ENCODE measurements at places on chromosomes 5 and 9.
A peak's percentile ranks its signal among the peaks of the same experiment; 100 is the strongest.

DNA sequence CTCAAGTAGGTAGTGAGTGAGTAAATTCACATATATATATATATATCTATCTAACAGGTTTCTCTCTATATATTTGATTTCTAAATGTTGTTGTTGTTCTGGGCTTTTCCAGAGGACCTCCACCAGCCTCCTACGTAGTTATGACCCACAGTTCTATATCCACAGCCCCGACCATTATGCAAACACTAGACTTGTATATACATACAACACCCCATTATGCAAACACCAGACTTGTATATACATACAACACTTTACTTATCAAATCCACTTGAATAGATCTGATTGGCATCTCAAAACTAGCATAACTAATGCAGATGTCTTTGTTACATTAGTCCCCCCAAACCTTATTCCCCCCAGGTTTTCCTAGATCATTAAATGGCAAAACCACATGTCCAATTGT is 108.7 kb downstream of the JAKMIP2 start:
- no peak for DNase-seq

GRCh38 chr9:123816817-123817472 is 113.0 kb downstream of the DENND1A start:
- peak; percentile 13 for DNase-seq

DNA sequence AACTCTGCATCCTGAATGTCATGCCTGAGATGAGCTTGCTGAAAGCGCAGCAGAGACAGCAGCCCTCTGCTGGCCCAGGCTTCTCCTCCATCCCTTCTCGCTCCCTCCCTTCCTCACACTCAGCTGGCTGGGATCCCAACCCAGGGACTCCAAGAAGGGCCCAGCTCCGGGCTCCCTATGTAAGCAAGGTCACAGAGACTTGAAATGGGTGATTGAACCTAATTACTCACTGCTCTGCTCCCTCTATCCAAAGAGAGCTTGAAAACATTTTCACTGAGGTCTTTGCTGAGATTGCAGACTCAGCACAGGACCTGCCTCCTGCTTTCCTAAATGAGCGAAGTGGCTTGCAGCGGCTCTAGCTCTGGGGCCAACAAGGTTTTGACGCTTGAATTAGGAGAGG is 42.8 kb downstream of the RAPGEF1 start:
- DNase-seq = no peak

GRCh38 chr9:33813712-33814641 is 3.0 kb upstream of the UBE2R2 start:
- peak; percentile 85 for DNase-seq

DNA sequence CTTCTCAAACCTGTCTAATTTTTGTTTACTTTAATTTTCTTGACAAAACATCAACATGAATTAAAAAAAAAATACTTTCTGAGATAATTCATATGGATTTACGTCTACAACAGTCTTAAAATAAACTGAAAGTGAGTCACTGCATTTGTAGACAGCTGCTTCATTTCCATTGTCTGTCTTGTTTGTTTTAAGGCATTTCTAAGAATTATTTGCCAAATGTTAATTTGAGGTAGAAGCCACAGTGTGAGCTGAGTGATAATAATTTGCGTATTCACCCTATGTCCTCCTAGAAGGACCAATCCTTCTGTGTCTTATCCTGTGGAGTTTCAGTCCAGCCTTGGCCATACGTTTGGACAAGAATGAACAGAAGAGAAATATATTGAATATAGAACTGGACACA is 174.5 kb downstream of the CFAP90 start:
- DNase-seq = no peak

DNA sequence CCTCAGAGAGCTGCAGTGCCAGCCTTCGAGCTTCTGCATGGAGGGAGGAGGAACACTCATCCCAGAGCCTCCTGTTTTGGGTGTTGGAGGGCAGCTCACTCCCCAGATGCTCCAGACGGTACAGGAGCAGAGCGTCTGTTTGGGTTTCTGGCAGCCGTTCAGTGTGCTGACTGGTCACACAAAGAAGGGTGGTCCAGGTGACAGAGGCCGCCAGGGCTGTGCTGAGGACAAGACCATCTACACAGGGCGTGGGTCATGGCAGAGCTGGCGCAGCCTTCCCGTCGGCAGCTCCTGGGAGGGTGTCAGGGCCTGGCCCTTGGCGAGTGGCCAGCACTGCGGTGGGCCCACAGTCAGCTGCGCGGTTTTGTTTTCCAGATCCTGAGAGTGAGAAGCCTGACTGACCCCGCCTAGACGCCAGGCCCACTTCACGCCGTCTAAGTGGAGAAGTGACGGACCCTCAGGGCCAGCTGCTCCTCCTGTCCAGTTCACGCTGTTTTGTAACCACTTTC is 131.4 kb upstream of the FAM120A start:
- DNase-seq = no peak

DNA sequence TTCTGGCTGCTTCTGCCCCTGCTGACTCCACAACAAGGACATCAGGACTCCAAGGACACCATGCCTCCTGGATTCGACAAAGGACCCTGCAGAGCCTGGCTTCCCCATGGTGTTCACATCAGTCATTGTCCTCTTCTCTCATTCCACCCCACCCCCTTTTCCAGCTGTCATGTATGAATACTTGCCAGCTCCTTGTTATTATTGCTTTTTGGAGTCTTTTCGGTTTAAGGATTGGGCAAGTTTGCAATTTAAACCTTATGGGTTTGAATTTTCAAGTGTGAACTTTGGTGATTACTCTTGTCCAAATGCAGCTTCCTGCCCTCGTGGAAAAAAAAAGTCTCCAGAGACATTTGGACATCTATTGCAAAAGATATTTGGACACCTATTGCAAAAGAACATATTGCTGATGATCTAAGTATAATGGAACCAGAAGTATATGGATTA is 14.2 kb upstream of the LVRN start:
- no peak for DNase-seq

- DNase-seq = no peak
These were observed 15.0 kb downstream of the HMHB1 start for GRCh38 chr5:143826951-143827444.

GRCh38 chr9:13279284-13280141 is at the start of gene MPDZ:
Gene MPDZ (minus strand): TSS chr9:13279692. CDS start chr9:13250315, 29,377 bp downstream.
- peak; percentile 68 for DNase-seq

DNA sequence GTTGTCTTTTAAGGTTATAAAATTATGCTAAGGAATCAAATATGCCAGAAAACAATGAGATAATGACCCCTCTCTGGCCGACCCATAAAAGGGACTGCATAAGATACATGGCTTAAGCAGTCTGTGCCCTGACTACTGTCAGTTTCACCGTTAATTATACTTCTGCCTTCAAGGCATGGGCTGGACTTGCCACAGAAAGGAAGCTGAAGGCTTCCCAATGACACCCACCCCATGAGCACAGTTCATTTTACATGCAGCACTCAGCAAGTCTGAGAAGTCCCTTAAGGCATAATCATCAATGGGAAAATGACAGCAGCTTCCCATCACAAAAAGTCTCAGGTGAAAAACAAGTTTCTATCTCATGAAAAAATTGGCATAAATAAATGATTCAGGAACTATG is 175.6 kb downstream of the GLIS3 start:
- DNase-seq = no peak

- DNase-seq = no peak
These were observed 126.5 kb downstream of the MAST4 start for GRCh38 chr5:66722686-66723085.

- no peak for DNase-seq
These were observed 231.7 kb downstream of the ARHGAP26 start for GRCh38 chr5:143001764-143002351.

GRCh38 chr5:16326137-16326536 is 139.5 kb downstream of the ZNF622 start:
- no peak for DNase-seq

DNA sequence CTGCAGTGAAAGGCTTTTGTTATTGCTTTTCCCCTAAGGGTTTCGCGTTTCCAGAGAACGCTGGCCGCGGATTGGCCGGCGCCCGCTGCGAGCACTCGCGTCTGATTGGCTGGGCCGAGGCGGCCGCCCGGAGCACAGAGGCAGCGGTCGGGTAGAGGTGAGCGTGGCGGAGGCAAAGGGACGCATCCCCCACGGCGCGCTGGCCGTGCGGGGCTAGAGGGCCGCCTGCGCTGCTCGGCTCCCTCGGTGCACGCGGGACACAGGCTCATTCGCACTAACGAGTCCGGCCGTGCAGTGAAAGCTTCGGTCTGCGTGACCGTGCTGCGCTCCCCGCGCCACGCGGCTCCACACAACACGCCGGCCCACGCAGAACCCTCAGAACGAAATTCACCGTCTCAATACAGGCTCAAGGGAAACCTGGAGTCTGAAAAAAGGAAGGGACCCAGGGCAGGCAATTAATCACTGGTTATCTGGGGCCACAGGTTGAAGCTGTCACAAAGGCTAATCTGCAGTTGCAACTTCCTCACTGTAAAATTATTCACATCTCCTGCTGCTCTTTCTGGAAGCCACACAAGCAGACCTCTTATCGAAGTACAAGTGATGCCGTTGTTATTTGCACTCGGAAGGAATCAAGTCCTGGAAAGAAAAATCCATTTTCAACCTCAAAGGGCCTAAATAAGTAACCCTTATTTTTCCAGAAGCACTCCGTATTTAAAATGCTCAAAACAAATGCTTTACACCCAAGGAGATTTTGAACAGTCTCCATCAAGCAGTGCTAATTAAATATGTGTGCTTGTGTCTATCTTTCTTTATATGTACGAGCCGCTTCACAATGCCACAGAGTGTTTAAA is 94.6 kb downstream of the ZNF608 start:
- DNase-seq = peak; percentile 93

- no peak for DNase-seq
These were observed 155.0 kb upstream of the PANK3 start for GRCh38 chr5:168734119-168734518.

DNA sequence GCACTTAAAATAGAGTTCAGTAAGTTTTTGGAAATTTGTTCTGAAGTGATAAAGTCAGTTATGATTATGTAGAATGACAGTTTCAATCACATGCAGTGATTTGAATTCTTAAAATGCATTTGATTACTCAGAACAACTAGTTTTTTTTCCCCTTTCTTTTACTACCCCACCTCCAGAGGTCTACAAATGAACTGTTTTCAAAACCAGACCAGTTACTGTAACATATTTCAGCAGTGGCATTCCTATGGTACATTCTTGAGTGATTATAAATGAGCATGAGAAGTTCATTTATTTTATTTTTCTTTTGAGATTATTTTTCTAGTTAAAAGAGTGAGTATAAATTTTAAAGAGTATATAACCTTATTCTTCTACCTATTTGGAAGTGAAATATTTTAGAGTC is 71.6 kb downstream of the NNT start:
- no peak for DNase-seq

- DNase-seq = peak; percentile 82
These were observed 76.4 kb downstream of the EHMT1 start for GRCh38 chr9:137694962-137695875.

GRCh38 chr9:91164724-91165520 is 196.8 kb downstream of the AUH start:
- peak; percentile 99 for DNase-seq

- no peak for DNase-seq
These were observed 30.0 kb downstream of the RNF130 start for GRCh38 chr5:180041301-180042274.

GRCh38 chr5:112878760-112879159 is 17.7 kb downstream of the SRP19 start:
- DNase-seq = peak; percentile 51

- no peak for DNase-seq
These were observed 30.8 kb downstream of the TJP2 start for GRCh38 chr9:69204849-69205248.

All from hematopoietic multipotent progenitor cell treated with erythropoietin and hydrocortisone succinate and interleukin-3 and kit ligand, for 4 days (in vitro differentiated cells).